ENCODE measurements at places on chromosomes 2 and 18.

DNA sequence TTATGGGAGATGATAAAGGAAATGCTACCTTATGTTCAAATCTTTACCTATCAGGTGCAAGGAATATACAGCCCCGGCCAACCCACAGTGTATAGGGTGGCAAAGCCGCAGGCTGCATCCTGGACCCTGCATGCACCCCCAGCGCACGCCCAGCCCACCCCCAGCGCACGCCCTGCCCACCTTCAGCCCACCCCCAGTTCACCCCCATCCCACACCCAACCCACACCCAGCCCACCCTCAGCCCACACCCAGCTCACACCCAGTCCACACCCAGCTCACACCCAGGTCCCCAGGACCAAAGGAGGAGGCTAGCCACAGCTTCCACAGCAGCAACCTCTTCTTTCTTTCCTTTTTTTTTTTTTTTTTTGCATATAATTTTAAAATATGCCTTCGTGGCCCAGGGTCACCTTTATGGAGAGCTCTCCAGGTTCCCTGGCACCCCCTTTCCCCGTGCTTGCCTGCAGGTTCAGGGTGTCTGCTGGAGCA, 120.9 kb downstream of the PTGR3 start:
- no peak for DNase-seq

DNA sequence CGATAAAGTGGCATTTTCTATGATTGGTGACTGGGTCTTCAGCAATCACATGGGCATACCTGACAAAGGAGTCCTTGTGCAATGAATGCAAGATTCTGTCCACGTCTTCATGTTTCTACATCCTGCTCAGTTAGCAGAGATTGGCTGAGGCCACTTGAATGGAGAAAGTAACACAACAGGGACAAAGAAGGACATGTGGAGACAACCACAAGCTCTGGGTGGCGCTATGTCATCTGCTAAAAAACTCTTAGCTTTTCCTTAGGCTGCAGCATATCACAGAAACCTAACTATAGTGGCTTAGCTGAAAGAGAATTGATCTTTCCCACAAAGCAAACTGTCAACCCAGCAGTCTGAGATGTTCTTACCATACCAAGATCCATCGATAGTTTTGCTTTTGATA, 1109.7 kb downstream of the SOCS6 start:
- DNase-seq: no peak

DNA sequence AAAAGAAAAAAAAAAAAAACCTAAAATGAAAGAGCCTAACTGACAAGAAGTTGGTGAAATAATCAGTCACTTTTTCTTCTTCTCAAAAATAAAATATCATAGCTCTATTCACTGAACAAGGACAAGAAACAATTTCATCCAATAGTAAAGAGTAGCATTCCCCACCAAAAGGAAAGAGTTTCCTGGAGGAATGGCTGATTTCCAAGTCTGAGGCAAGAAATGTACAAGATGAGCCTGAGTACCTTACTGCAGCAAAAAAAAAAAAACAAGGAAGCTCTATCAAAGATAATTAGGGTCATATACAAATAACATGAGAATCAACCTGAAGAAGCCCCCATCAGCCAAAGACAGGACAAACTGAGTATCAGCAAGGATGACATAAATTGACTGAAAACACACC, 11.5 kb downstream of the ROCK1 start:
- DNase-seq: no peak

DNA sequence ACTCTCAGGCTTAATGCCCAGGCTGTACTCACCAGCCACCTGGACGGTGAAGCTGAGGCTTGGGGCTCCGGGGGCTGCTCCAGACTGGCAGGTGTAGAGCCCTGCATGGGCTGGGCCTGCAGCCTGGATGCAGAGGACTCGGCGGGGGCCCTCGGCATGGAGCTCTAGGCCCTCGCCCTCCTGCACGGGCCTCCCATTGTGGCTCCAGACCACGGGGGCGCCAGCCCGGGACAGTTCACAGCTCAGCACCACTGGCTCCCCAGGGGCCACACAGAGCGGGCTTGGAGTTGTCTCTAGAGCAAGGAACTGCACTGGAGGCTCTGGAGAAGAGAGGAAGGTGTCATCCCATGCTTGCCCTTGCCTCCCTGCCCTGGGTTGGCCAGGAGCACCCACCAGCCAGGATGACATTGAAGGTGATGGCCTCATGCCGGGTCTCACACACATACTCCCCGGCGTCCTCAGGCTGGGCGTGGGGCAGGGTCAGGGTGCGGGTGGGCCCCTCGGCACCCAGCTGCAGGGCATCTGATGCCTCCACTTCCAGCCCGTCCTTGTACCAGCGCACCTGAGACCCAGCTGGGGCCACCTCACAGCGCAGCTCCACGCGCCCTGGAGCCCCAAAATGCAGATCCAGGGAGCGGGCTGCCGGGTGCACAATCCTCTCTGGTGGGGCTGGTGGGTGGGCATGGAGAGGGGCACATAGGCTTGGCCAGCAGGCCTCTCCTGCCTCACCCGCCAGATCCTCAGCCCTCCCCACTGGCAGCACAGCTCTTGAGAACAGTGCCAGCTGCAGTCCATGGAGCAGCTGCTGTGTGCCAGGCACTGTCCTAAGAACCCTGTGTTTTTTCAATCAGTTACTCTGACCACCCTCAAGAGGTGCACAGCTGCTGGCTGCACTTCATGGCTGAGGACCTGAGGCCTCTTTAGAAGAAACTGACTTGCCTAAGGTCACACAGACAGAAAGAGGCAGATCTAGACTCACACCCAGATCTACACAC, 13.3 kb downstream of the OBSL1 start:
- no peak for DNase-seq

GRCh38 chr2:171893196-171893823, 734 bp downstream of the SLC25A12 start:
- DNase-seq: no peak

- peak; percentile 48 for DNase-seq
Observed at GRCh38 chr18:29928081-29928480, 1114.5 kb downstream of the DSC3 start.

DNA sequence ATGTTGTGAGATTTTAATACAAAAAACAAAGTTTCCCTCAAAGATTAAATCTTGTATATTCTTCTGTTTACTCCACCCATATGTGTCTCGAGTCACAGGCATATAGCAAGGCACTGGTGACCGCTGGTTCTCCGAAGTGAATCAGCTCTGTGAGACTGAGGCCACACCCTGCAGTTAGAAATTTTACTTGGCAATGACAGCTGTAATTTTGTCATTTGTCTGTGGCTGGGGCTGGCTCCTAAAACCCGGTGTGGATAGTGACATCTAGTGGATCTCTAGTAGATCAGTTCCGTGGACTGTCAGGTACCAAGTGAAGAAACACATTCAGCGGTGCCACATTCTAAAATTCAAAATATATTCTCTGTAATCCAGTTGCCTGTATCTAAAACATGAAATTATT, 278.0 kb downstream of the NEDD4L start:
- DNase-seq: peak; percentile 22

- no peak for DNase-seq
Observed at GRCh38 chr2:117853873-117854272, 39.4 kb downstream of the DDX18 start.

- no peak for DNase-seq
Observed at GRCh38 chr2:143015656-143016055, 113.6 kb upstream of the ARHGAP15 start.

- DNase-seq: no peak
Observed at GRCh38 chr2:233482616-233483015, 84.0 kb downstream of the USP40 start.

- DNase-seq: no peak
Observed at GRCh38 chr18:59660786-59661743, 36.2 kb downstream of the CCBE1 start.

GRCh38 chr2:188291142-188291616, 495 bp upstream of the GULP1 start:
- DNase-seq: no peak

GRCh38 chr2:152565884-152566727, 151.2 kb downstream of the PRPF40A start:
- DNase-seq: no peak

- no peak for DNase-seq
Observed at GRCh38 chr2:125224830-125225229, 1199.7 kb downstream of the CNTNAP5 start.

DNA sequence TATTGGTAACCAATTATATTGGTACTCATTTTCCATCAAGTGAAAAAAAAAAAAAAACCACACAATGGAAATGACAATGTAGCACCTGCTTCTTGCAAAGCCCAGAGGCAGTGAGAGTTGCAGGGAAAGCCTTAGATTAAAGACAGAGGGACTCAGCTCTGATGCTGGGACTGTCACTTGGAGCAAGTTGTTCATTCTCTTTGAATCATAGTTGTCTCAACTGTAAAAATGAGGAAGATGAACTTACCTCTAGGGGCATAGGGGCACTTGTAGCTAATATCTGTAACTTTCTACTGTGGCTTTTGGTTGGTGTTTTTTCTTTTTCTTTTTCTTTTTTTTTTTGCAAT, 81.4 kb upstream of the LPIN2 start:
- no peak for DNase-seq

DNA sequence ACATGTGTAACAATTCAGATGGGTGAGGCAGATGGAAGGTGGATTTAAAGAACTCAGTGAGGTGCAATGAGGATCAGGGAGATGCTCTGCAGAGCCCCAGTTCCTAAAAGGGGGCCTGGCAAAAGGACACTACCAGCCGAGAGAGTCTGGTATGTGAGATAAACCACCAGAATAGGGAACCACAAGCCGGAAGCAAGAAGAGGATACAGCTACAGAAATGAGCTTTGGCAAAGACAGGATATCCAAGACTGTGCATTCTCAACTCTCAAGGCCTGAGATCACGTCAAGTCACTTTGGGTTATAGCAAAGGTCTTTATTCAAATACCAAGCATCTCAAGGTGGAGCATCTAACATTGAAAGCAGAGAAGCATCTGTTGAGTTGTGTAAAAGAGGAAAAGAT, 293.5 kb downstream of the ARHGAP15 start:
- no peak for DNase-seq

- DNase-seq: no peak
Observed at GRCh38 chr18:5239447-5239846, 42.4 kb upstream of the AKAIN1 start.

DNA sequence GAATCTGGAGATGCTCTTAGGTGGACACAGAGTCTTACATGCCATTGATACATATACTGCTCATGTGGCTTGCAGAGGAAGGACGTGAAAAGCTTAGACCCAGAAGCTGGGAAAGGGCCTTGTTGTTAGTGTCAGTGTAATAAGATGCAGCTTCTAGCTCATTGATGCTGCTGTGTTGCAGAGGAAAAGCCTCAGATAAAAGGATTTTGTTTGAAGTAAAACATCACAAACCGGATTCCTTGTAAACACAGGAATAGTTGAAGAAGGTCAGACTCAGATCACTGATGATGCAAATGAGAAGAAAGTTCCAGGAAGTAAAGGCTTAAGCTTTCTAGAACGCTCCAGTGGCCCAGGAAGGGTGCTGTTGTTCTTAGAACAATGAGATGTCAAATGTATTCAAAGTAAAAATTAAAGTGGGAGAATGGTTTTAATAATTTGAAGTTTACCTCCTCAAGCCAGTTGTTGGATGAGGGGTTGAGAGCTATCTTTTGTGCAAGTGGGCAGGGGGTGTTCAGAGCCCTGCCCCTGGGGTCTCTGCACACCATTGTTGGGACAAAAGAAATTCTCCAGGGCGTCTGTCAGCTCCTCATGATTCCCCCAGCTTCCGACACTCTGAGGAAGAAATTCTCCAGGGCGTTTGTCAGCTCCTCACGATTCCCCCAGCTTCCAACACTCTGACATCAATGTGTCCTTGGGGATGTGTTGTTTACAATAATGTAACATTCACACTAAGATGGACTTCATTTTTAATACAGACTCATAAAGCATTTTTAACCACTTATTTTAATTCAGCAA, 61.3 kb upstream of the CHMP1B start:
- DNase-seq: no peak

- no peak for DNase-seq
Observed at GRCh38 chr2:122315306-122315705, 559.9 kb downstream of the TSN start.

GRCh38 chr2:11968521-11968920, 222.1 kb downstream of the LPIN1 start:
- DNase-seq: no peak

DNA sequence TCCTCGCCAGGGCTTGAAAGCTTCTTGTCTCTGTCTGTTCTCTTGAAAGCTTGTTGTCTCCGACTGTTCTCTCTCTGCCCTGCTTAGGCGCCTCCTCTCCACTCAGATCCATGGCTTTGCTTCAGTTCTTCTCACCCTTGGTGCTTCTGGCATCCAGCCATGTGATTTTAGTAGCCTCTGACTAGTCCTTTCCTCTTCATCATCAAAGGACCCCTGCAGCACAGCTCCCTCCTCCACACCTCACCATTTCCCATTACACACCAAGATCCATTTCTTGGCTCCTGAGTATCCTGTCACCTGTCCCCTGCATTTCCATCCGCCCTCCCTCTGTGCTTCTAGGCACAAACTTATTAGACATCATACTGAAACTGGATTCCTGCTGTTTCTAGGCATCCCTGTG, 59.4 kb downstream of the ZNF236 start:
- DNase-seq: no peak

DNA sequence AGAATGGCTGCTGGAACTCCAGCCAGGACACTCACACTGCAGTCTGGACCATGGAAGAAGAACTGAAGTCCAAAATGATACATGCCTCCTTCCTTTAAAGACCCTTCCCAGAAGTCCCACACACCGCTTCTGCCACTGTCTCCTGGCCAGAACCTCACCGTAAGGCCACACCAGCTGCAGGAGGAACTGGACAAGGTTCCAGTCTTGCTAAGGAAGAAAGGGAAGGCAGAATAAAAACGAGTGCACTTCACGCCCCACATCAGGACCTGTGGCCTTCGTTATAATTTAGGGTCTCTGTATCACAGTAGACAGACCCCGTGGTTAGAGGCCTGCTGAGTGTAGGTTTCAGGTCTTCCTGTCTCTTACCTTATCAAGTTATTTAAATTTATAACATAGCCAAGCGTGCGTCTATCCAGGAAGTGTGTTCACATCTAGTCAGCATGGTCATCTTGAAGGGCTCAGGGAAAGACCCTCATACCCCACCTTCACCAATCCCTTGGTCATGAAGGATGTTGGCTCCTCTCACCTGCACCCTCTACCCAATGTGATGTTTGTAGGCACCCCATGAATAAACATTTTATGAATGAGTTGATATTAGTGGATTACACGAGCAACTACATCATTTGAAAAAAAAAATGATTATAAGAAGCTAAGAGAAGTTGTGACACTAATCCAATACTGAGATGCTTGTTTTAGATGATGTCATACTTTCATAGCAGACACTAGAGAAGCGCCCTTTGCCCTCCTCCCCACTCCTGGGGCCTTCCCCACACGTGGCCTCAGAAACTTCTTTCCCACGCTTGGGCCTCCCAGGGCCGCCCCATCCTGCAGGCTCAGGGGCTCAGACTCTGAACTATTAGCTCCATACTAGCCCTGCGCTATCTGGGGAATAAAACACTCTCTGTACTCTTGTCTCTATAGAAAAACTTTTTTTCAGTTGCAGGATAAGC, 157.6 kb downstream of the FAM210A start:
- no peak for DNase-seq

- DNase-seq: no peak
Observed at GRCh38 chr2:221972813-221973478, 325.9 kb downstream of the PAX3 start.

DNA sequence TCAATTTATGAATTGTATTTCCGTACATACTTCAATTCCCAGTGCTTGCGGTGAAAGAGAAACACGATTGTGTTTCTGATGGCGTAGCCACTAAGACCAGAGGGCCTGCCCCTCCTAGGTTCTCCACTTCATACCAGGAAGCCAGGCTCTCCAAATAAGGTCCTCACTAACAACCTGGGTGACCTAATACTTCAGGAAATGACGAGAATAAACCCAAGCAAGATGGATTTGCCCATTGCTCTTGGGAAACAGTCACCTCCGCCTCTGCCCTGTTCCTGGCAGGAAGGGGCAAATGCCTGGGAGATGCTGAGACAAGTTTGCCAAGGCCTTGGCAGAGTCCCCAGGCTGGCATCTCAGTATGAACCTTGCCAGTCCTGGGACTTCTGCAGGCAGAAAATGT, 41.8 kb downstream of the TTC32 start:
- no peak for DNase-seq
